ENCODE measurements at places on chromosomes 3 and 15.
A peak's percentile ranks its signal among the peaks of the same experiment; 100 is the strongest.

GRCh38 chr3:170469151-170470062 lies 50.7 kb downstream of the CLDN11 start:
- DNase-seq: peak; percentile 85

DNA sequence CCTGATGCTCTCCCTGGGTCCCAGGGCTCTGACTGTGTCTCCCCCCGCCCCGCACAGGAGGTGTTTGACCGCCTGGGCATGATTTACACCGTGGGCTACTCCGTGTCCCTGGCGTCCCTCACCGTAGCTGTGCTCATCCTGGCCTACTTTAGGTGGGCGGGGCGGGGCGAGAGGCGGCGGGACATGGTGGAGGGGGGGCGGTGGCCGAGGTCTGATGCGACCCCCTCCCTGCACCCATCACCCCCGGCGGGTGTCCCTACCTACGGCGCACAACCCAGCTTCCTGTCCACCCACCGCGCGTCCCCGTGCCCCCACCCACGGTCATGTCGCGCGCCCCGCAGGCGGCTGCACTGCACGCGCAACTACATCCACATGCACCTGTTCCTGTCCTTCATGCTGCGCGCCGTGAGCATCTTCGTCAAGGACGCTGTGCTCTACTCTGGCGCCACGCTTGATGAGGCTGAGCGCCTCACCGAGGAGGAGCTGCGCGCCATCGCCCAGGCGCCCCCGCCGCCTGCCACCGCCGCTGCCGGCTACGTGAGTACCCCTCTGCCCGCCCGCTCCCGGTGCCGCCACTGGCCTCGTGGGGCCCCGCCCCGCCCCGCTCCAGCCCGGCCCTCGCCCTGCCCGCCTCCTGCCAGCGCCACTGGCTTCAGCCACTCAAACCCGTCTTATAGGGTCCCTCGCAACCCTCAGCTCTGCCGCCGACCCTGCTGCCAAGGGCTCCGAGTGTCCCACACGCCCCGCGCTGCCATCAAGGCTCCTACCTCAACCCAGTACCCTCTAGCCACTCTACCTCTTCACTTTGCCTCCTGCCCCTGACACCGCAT lies 21.0 kb downstream of the PTH1R start:
- DNase-seq: peak; percentile 37

GRCh38 chr3:43693594-43693993 lies 2.9 kb downstream of the ABHD5 start:
- DNase-seq: no peak

GRCh38 chr3:136856665-136857064 lies 5.3 kb upstream of the NCK1 start:
- DNase-seq: no peak

DNA sequence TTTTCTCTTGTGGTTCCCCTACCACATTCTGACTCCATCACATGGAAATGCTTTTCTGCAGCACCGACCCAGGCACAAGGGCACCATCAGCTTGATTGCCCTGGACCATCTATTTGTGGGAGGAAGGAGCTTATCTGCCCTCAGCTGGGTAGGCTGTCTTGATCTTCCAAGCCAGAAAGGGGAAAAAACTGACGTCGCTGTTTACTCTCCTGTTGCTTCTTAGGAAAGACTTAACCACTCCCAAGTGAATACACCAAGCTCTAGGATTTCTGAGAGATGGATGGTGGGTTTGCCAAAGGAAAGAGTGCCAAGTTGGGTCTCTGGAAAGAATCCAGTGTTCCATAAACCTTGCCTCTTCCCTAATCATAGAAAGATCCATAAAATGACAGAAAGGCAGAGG lies 4.0 kb downstream of the TNFAIP8L3 start:
- no peak for DNase-seq

GRCh38 chr15:85726454-85726853 lies 68.3 kb downstream of the KLHL25 start:
- DNase-seq: no peak

GRCh38 chr15:80584973-80585525 lies 110.1 kb upstream of the ABHD17C start:
- no peak for DNase-seq

All from NCI-H524 (cell line).